NCI-H1694 (cell line): ENCODE measurements at places on chromosomes 16 and 17.

DNA sequence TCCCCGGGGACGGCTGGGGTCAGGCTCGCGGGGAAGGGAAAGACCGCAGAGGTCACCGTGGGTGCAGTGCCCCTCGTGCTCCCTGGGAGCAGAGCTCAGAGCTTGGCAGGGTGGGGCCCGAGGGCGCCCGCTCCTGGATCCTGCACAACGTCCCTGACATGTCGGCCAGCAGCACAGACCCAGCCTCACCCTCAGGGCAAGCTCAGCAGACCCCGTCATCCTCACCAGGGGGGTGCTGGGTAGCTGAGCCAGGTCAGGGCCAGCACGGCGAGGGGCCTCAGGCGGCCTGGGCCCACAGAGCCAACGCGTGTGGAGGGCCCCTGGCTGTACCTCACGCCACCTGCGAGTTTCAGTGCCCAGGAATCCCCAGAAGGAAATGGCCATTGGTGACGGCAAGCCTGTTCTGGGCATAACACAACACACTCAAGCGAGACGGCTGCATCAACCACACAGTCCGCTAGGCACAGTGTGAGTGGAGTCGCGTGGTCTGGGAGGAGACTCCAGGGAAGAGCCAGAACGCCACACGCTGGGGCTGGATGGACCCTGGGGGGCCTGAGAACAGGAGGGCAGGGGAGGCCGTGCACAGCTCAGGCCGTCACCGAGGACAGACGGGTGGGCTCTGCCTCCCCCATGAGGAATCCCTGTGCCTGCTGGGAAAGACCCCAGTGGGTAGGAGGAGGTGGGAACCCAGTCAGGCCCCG, 60.3 kb downstream of the ZNF778 start:
- DNase-seq, result no peak

GRCh38 chr17:57517273-57517631, 227.8 kb downstream of the CCDC182 start:
- no peak for DNase-seq

DNA sequence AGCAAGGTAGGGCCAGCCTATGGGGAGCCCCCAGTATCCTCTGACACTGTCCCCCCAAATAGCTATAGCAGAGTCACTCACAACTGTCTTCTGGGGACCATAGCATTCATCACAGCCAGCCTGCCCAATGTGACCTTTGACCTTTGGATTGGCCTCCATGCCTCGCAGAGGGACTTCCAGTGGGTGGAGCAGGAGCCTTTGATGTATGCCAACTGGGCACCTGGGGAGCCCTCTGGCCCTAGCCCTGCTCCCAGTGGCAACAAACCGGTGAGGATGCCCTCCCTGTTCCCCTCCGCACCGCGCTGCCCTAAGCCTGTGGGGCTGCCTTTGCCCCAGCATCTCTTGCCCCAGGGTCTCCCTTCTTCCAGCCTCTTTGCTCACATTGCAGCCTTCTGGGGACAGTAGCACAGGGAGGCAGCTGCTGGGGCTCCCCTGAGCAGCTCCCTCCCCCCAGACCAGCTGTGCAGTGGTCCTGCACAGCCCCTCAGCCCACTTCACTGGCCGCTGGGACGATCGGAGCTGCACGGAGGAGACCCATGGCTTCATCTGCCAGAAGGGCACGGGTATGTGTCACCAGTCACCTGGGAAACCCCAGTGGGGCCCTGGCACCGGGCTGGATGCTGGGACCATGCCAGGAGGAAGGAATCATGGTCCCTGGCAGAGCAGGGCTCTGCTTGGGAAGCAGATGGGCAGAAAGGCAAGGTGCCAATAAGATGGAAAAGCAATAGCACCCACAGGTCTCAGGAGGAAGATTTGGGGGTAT, 61.1 kb downstream of the MRC2 start:
- peak; percentile 85 for DNase-seq

- no peak for DNase-seq
Measured at GRCh38 chr17:44049294-44050060, 17.0 kb downstream of the LSM12 start.

- no peak for DNase-seq
Measured at GRCh38 chr17:81383504-81384421, 11.5 kb upstream of the BAHCC1 start.

- peak; percentile 51 for DNase-seq
Measured at GRCh38 chr16:85451641-85452363, 161.3 kb upstream of the GSE1 start.

DNA sequence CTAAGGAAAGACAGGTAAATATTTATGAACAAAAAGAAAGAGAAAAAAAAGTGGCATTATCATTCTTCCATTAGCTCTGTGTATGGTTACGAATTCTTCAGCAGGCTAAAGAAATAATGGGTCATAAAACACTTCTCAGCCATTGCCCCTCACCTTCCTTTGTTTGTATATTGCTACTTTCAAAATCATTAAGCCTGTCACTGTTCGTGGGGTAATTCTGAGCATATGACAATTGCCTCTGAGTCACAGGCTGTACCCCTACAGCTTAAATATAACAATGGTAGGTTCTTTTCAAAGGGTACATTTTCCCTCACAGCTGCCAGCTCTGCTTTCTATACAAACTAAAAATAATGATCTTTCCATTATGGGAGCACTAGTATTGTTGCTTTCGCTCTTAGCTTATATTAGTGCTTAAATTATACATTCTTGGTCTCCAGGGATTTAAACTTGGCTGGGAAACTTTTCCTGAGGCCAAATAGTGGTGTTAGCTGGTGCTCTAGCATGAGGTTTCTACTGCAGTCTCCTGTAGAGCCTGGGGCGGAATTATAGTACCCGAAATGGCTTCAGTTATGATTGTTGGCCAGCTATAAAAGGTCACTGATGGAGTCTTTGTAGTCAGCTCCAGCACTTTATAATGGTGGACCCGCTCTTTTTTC, 74.7 kb upstream of the CDH11 start:
- DNase-seq, result no peak

DNA sequence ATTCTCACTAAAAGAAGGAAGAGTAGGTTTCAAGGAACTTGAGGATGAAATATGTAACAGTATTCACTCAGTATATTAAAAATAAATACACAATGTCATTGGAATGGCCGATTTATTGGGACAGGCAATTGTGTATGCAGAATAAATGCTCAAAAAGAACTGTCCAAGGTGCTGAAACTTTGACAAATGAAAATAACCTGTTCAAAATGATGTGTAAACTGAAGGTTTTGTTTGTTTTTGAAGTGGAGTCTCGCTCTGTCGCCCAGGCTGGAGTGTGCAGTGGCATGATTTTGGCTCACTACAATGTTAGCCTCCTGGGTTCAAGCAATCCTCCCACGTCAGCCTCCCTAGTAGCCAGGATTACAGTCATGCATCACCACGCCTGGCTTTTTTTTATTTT, 318.7 kb upstream of the RBFOX1 start:
- DNase-seq, result no peak

- no peak for DNase-seq
Measured at GRCh38 chr17:14094676-14095601, 25.6 kb downstream of the COX10 start.

GRCh38 chr17:57399690-57400089, 143.4 kb downstream of the MSI2 start:
- DNase-seq, result no peak

DNA sequence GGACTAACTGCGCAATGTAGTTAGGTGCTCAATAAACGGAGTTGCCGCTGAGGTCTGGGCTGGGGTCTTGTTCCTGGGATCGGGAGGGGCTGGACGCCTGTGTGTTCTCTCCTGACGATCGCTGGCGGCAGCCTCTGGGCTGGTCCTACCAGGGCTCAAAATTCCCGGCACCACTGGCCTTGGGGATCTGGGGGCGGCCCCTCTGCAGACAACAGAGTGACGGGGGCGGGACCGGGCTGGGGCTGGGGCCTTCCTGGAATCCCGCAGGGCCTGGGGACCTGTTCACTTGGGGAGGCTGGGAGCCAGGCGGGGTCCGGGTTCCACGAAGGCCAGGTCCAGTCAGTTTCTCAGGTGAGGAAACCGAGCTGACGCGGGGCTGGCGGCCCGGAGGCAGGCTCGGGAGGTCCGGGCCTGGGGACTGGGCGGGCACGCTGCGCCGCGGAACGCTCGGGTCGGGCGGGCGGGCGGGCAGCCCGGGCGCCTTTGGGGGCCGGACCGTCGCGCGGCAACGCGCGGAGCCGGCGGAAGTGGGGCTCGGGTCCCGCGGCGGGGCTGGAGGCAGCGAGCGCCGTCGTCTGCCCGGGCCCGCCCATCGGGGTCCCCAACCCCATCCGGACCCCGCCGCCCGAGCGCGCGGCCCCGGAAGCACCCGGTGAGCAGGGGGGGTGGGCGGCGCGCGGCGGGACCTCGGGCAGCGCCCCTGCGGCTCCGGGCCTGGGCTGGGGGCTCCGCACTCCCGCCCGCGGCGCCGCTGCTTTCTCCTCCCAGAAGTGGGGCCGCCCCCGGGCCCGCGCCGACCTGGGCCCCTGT, at the start of gene PIGQ:
PIGQ (plus strand) TSS at position 524 of the 810 bp plus-strand sequence. CDS start 4,107 bp downstream, outside the sequence.
- peak; percentile 10 for DNase-seq

DNA sequence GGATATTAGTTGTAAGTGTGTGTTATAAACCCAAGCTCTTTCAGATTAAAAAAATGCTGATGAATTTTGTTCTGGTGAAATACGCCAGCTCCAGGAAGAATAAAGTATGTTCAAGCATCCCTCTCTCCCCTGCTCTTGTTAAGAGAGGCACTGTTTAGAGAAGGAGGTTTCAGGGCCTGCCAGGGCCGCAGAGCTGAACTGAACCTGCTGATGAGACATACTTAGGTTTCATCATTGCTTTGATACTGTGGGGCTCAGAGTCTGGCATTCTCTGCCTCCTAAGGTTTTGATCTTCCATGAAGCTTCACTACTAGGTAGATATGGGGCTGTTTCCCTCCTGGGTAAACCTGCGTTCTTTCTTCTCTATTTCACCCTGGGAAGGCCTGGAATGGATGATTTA, 175.3 kb upstream of the FAM20A start:
- no peak for DNase-seq

DNA sequence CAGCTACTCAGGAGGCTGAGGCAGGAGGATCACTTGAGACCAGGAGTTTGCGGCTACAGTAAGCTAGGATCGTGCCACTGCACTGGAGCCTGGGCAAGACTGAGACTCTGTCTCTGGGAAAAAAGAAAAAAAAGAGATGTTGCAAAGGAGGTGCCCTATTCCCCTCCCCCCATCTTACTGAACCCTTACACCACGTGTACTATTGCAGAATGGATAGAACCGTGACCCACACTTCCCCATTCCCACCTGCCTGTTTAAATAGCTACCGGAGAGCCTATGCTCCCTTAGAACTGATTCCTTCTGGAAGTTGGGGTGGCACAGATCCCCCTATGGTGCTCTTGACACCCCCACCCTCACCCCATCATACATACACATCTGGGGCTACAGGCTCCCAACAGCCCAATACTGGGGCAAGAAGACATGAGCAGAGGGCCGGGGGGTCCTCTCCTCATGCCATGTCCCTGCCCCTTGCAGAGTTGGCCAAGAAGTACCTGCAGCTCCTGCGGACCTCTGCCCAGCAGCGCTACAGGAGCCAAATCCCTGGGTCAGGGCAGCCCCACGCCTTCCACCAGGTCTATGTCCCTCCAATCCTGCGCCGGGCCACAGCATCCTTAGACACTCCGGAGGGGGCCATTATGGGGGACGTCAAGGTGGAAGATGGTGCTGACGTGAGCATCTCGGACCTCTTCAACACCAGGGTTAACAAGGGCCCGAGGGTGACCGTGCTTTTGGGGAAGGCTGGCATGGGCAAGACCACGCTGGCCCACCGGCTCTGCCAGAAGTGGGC, 35.7 kb downstream of the NLRC5 start:
- DNase-seq, result no peak

- no peak for DNase-seq
Measured at GRCh38 chr16:11880007-11880406, 28.7 kb upstream of the RSL1D1 start.

DNA sequence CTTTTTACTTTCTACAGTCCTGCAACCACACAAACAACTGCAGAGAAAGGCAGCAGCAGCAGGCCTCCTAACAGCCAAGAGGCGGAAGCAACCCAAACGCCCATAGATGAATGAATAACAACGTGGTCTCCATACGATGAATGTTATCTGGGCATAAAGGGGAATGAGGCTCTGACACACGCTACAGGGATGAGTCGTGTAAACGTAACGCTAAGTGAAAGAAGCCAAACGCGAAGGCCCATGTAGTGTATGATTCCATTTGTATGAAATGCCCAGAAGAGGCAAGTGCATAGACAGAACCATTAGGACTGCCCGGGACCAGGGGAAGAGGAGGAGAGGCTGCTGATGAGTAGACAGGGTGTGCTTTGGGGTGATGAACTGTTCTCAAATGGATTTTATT, 94.8 kb upstream of the DNAH17 start:
- no peak for DNase-seq

DNA sequence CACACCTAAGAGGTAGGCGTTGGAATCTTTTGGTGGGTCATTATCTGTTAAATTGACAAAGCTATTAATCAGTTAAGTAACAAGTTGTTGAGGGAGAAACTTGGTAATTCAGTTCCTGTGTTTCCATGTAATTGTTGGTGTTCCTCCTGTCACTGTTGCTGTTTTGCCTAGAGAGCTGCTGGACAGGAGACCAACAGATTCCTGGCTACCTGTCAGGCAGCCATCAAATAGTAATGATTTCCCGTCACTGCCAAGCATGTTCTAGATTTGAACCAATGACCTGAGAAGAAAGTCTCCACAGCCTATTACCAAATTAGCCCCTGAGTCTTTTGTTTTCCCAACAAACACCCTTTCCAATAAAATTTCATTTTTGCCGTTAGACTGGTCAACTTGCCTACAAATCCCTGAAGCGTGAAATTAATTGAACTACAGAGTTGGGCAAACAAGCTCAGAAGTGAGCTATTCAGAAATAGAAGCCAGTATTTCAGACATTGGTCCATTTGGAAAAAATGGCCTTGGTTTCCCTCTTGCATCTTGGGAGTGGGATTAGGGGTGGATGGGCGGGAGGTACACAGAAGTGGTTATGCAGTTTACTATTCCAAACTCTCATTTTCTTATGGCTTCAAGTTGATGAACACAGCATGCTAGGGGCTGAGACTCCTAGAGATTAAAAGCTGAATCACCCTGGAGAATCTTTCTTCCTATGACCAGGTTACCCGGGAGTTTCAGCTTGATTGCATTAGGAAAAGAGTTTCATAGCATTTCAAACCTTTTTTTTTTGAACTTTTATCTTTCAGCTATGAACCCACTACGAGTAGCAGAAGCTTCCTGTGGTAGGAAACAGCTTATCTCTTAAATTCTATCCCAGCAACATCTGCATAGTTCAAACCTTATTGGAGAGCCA, 262.8 kb upstream of the MAF start:
- no peak for DNase-seq
